ENCODE measurements at places on chromosomes 5 and 9. TPM values are rescaled to one million over a fixed set of nuclear protein-coding genes. Genes with fewer than 3 reads are reported as not detected.

SLCO6A1 gene
- total RNA-seq = not detected

HMCN2 gene
- total RNA-seq = under 0.01 TPM

TLE1 gene
- 38.8 TPM for total RNA-seq

PCDHA10 gene
- 0.56 TPM for total RNA-seq

RNF130 gene
- 34.2 TPM for total RNA-seq

ARL14EPL gene
- not detected for total RNA-seq

ADCY2 gene
- not detected for total RNA-seq

SLC2A8 gene
- total RNA-seq = 8.9 TPM

PCDHA12 gene
- total RNA-seq = 0.19 TPM

ARRDC1 gene
- total RNA-seq = 24.2 TPM

Measured in endothelial cell of coronary artery (primary cell).